ENCODE measurements at places on chromosomes 13 and 19.

DNA sequence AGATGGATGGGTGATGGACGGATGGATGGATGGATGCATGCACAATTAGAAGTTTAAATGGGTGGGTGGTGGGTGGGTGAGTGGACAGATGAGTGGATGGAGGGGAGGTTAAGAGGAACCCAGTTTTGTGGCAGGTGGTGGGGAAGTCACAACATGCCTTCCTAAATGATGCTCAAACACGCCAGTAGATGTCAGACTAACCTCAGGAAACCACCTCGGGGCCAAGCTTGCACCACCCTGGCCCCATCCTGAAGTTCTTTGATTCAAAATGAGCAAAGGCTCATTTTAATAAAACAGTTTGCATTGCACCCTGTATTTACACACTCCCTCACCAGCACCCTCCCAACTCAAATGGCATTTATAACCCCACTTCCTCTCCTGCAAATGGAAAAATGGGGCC, 91.4 kb upstream of the CACNA1A start:
- DNase-seq = peak; percentile 13

GRCh38 chr19:45110851-45111266, 17.9 kb downstream of the PPP1R37 start:
- DNase-seq = no peak

DNA sequence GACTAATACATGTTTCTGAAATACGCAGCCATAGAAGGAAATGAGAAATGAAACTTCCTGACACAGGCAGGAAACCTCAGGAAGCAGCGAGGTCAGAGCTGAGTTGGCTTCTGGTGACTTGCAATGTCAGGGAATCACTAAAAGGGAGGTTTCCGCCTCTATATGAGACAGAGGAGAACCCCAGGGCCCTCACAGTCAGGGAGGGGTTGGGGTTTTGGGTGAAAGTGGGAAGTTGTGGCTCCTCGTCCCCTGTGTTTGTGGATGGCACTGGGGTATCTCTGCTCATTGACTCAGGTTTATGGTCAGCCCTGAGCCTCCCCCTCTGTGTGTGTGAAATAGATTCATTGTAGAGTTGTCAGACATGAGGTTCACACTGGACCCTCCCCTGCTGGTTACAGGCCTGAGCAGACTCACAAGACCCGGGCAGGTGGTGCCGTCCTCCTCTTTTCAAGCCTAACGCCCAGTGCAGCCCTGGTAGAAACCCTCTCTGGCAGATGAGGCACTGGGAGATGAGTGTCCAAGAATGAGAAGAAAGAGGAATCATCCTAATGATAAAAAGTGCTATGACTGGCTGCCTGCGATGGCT, 5.5 kb upstream of the LILRA6 start:
- no peak for DNase-seq

- no peak for DNase-seq
These were observed 17.7 kb upstream of the SLC35E1 start for GRCh38 chr19:16589917-16590316.

DNA sequence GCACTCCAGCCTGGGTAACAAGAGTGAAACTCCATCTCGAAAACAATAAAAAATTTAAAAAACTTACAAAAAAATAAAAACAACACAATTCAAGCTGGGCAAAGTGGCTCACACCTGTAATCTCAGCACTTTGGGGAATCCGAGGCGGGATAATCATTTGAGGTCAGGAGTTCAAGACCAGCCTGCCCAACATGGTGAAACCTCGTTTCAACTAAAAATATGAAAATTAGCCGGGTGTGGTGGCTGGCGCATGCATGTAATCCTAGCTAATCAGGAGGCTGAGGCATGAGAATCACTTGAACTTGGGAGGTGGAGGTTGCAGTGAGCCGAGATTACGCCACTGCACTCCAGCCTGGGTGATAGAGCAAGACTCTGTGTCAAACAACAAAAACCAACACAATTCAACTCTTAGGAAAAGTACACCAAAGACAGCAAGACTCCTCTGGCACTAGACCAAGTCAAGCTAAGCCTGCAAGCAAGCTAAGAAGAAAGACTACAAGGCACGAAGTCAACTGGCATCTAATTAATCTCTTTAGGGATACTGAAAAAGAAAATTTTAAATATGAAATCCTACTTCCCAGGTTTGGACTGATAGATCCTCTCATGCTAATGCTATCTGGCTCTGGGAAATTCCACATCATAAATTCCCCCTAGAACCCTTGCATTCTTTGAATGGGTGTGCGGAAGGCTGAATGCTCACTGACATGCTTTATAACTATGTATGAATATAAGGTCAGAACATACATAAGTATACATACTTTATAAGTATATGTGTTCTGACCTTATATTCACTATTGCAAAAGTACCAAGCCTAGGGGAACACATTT, 7.9 kb downstream of the PBX4 start:
- no peak for DNase-seq

DNA sequence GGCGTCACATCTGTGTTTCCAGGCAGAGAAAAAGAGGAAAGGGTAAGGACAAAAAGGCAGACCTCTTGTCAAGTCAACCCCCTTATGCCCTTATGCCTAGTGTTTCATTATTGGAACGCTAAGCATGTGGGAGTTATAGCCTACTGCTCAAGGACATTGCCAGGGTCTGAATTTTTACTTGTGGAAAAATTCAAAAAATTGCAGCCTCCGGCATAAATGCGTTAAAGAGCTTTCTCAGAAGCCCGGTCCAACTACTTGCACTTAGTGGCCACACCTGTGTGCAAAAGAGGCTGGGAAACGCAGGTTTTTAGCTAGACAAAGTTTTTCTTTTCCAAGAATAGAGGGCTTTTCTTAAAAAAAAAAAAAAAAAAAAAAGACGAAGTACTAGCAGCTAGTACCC, 139.8 kb downstream of the DPF1 start:
- DNase-seq = no peak

DNA sequence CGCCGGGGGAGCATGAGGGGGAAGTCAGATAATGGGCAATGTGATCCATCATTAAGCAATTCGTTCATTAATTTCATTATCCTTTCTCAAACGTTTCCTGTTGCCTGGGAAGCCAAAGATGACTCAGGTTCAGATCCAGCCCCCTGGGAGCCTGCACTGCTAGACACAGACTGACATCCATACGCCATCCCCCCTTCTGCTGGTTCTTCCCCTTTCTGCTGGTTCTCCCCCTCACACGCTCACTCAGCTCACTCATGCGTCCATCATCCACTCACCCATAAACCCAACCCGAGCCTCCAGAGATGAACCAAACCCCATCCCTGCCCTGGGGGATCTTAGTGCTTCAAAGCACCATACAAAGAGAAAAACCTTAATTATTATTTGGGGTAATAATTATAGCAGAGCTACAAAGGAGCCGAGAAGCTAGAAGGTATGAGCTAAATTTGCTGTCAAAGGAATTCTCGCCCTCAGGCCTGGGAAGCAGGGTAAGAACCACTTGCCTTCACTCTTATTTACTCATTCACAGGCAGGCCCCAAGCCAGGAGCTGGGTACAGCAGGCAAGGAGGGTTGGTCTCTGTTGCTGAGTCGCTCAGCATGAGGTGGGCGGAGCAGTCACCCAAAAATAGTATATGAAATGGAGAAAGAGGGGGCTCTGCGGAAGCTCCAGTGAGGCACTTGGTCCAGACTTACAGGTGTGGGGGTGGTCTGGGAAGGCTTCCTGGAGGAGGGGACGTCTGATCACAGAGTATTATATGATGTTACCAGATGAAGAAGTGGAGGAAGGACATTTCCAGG, 7.0 kb upstream of the ZNF444 start:
- no peak for DNase-seq

DNA sequence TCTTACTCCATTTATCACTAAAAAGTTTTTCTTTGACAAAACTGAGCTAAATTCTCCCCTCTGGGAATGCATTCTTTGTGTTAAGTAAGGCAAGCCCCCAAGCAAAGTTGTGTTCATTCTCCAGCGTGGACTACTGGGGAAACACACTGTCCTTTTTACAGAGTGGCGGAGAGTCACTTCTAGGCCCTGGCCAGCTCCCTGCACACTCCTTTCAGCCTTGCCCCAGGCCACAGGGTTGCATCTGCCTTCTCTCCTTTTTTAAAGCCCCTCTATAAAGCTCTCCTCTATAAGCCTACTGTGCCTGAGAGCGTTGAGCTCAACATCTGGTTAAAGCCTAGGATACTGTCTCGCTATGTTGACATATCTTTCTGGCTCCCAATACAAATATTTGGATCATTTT, 803.4 kb downstream of the PCDH17 start:
- no peak for DNase-seq

DNA sequence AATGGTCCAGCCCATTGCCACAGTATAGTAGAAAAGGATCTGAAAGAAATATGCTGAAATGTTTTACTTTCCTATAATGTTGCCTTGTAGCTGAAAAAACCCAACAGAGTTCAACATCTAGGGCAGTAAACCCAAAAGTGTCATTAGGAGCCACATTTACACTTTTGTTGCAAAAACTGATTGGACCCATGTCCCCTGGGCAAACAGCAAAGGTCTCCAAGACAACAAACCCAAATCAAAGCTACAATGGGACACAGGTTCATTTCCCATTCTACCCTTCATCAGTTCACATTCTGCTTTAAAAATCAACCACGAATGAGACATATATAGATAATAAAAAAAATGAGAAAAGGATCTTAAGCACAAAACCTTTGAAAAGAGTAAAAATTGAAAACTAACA, 744.8 kb downstream of the PCDH17 start:
- DNase-seq = no peak

DNA sequence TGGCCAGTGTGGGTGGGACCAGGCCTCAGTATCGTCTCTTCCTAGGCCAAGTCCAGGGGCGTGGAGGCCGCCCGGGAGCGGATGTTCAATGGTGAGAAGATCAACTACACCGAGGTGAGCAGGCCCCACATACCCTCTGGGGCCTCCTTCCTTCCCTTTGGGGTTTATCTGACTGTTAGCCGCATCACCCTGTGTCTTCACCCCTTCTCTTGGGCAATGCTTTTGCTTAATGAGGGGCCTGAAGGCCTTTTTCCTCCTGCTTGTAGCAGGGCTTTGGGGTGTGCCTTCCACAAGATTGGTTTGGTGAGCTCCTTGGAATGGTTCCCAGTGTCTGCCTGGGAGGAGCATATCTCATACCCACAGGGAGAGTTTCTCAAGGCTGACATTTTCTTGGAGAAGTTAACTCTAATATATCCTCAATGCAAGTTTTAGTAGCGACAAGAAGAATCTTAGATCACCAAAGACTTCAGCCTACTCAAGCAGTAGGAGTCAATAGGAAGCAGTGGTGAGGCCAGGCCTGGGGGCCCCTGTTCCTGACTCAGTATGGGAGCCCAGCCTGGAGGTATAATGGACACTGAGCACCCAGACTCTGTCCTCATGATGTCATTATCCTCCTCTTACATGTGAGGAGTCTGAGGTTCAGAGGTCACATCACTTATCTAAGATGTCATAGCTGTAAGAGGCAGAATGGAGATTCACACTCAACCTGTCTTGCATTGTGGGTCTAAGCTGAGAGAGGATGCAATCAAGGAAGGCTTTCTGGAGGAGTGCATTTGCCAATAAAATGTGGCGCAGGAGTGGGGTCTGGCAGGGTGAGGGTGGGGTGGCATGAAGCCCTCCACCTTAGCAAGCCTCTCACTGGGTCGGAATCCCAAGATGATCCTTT, 2.0 kb downstream of the GPI start:
- no peak for DNase-seq

GRCh38 chr13:75541287-75541686, 3.6 kb upstream of the COMMD6 start:
- no peak for DNase-seq

DNA sequence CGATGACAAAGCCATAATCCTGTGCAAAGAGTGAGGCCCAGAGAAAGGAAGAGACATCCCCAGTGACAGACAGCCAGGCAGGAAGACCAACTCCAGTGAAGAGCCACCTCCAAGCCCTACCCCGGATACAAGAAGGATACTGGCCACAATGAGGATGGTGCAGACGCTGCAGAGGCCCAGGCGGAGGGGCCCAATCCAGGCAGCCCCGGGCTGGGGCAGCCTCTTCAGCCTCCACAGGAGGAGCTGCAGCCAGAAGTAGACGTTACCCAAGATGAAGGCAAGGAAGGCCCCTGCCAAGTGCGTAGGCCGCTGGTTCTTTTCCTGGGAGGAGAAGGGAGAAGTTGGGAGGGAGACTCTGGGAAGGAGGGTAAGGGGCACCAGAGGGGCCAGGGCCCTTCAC, 8.5 kb downstream of the TMEM150B start:
- DNase-seq = no peak

GRCh38 chr19:8887364-8887763, 55.2 kb downstream of the MBD3L1 start:
- no peak for DNase-seq

DNA sequence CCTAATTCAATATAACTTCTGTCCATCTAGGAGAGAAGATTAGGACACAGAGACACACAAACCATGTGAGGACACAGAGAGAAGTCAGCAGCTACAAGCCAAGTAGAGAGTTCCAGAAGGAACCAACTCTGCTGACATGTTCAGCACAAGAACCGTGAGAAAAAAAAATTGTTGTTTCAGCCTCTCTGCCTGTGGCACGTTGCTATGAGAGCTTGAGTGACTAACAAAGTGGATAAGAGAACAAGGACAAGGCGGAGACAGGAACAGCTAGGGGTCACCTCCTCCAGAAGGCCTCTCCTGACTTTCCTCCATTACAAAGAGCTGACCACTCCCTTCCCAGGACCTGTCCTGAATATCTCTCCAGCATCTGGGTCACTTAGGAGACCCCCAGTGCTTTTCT, 5.6 kb upstream of the SIGLEC12 start:
- DNase-seq = no peak

- no peak for DNase-seq
These were observed 1.4 kb downstream of the CLASRP start for GRCh38 chr19:45040059-45040771.

GRCh38 chr13:33710924-33711323, 107.0 kb upstream of the RFC3 start:
- no peak for DNase-seq

- DNase-seq = no peak
These were observed at the start of gene VSTM2B for GRCh38 chr19:29525901-29526729. VSTM2B (plus strand) TSS chr19:29525994; CDS start chr19:29526584, 590 bp downstream.

GRCh38 chr19:55493052-55493644, 4.9 kb downstream of the SSC5D start:
- DNase-seq = no peak

- no peak for DNase-seq
These were observed 586.7 kb upstream of the SGCG start for GRCh38 chr13:22594041-22594440.

DNA sequence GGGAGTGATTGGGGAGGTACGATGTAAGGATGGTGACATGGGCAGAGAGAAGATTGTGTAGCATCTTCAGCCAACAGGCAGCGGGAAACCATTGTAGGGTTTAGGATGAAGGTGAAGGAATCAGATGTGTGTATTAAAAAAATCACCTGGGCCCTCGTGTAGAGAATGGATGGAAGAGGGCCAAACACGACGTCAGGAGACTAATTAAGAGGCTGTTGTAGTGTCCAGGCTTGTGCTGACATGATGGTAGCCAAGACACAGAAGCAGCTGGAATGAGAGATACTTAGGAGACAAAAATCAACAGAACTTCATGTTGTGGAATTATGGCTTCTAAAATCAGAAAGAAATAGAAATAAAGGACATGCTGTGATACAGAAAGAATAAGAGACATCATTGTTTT, 41.2 kb upstream of the ARGLU1 start:
- DNase-seq = no peak

- DNase-seq = no peak
These were observed 1.4 kb downstream of the MAG start for GRCh38 chr19:35293363-35293739.
